ENCODE measurements at places on chromosomes 2 and 18.

DNA sequence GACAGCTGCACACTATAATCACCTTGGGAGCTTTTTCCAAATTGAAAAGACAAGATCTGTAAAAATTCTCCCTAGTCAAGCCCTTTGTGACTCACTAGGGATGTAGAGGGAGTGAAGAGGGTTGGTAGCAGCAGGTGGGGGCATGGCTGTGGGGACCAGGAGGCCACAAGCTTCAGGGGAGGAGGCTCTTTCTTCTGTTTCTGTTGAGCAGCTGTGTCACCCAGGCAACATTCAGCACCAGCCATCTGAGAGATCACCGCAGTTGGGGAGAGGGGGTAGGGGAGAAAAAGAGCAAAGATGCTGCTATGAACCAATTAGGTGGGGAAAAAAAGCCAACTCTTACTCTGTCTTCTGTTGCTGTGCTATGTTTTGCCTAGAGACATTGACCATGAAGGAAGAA is 352.3 kb upstream of the MEIS1 start:
- DNase-seq = no peak

DNA sequence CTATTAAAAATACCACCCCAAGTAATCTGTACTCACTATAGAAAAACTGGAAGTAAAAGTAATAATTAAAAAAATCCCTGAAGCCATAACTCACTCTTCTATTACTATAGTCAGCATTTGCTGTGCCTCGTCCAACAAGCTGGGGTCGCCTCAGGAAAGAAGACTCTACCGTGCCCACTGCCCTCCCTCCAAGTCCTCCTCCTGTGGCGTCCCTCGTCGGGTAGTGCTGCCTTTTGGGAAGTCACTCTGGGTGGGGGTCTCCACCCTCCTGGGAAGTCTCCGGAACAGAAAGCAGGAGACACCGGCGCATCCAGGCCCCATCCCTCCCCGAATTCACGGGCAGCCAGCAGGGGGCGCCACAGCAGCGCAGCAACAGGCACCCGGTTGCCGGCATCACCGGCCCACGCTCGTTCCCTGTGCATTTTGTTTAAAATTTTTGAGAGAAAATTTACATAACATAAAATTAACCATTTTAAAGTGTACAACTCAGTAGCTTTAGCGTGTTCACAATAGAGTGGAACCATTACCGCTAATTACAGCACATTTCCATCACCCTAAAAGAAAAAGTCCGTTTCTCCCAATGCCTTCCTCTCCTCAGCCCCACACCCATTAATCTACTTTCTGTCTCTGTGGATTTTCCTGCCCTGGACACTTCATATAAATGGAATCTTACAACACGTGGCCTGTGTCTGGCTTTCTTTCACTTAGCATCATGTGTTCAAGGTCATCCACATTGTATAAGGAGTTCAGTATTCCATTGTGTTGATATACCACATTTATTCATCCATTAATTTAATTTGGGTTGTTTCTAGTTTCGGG is 62.2 kb downstream of the ADNP2 start:
- no peak for DNase-seq

GRCh38 chr2:98037206-98037605 is 41.5 kb upstream of the TMEM131 start:
- DNase-seq = no peak

DNA sequence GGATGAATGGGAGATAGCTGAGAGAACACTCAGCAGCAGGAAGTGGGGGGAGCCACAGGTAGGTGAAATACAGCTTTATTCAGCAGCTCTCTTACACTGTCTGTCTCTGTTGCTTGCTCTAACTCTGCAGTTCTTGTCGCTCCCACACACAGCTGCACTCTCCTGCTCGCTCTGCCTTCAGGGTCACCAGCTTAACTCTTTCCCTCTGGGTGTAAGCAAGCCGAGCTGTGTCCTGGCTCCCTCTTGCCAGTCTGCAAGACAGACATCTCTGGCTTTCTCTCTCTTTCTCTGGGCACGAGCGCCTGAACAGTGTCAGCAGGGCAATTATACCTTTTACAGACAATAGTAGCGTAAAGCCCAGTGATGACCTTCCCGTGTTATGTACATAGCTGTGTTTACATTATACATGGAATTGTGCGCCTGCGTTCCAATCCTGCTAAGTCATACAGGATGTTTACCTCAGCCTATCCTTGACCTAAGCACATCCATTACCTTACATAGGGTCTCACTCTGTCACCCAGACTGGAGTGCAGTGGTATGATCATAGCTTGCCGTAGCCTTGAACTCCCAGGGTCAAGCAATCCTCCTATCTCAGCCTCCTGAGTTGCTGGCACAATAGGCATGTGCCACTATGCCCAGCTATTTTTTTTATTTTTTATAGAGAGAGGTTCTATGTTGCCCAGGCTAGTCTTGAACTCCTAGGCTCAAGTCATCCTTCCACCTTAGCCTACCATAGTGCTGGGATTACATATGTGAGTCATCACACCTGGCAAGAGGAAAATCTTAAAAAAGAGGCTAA is 57.8 kb upstream of the CHN1 start:
- no peak for DNase-seq

GRCh38 chr2:200331061-200331400 is 24.5 kb downstream of the SPATS2L start:
- DNase-seq = no peak

DNA sequence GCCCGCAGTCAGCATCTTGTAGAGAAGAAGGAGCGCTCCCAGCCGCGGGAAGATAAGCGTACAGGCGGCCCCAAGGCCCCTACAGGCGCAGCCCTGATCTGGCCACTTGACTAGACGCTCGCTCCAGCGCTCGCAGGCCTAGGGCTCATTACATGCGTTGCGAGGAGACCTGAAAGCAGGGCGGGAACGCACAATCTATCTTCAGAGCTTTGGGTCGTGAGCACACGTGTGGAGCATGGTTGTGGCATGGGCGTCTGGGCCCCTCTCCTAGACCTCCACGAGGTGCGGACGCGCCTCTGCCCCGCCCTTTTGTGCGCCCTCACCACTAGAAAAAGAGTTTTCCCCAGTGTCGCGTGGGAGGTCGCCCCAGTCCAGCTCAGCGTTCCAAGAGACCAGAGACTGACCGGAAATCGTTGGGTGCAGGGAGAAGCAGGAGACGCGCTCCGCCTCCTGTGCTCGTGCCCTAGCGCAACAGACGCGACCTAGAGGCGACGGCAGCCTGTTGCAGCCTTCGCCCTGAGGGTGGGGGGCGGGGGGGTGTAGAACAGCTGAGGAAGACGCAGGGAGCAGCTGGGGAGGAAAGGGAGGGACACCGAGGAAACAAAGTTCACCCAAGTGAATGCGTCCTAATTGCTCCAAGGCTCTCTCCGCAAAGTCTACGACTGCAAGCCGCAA is 12.6 kb downstream of the NR4A2 start:
- no peak for DNase-seq

DNA sequence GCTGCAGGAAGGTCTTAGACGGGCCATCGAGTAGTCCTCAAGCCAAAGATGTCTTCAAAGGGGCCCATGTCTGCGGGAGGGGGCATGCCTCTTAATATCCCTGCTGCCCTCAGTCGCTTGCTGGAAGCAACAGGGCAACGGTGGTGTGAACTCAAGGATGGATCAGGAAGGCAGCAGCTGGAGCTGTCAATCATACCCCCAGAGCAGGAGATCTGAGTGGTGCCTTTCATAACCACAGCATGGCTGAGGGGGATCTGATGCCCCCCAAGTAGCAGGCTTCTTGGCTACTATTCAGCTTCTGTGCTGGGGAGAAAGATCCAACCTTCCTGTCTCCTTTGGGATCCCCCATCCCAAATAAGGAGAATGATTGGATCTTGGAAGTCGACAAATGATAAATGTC is 46.4 kb downstream of the INSIG2 start:
- DNase-seq = no peak

DNA sequence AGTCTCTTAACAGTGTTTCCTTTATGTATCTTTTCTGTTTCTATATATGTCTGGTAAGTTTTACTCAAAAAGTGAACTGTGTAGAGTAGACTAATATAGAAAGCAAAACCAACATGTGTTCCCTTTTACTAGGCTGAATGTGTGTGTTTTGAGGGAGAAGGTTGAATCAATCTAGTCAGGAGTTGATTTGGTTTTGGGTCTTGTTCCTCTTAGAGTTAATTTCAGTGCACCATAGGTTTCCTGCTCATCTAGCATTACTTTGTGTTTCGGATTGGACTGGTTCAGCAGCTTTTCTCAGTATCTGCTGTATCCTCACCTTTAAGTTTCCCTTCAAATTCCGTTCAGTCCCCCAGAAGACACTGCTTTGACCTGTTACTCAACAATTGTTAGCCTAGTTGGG is 52.0 kb upstream of the TRIM43 start:
- no peak for DNase-seq

- DNase-seq = no peak
These were observed 248.4 kb upstream of the KCNH7 start for GRCh38 chr2:163086940-163087339.

DNA sequence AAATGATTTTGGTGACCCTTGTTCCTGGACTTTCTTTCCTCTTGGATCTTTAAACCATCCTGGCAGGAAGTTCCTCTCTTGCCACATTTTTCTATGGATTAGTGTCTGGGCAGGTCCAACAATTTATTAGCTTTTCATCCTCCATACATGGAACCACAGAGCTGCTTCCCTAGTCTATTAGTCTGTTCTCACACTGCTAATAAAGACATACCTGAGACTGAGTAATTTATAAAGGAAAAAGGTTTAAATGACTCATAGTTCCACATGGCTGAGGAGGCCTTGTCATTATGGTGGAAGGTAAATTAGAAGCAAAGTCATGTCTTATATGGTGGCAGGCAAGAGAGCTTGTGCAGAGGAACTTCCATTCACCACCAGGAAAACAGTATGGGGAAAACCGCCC is 122.9 kb downstream of the DDX1 start:
- no peak for DNase-seq

- no peak for DNase-seq
These were observed 1652.3 kb upstream of the SLC39A10 start for GRCh38 chr2:194004590-194005206.
